ENCODE measurements at places on chromosomes 2 and 18. TPM values are rescaled to one million over a fixed set of nuclear protein-coding genes. Genes with fewer than 3 reads are reported as not detected.

HOXD4 gene
- total RNA-seq: 0.27 TPM

CFC1 gene
- not detected for total RNA-seq

ACADL gene
- total RNA-seq: 0.07 TPM

NR4A2 gene
- 2.0 TPM for total RNA-seq

FAM110C gene
- total RNA-seq: 0.23 TPM

FZD7 gene
- total RNA-seq: 6.2 TPM

NT5C1B gene
- total RNA-seq: not detected

C2orf78 gene
- total RNA-seq: not detected

IL1R2 gene
- 0.75 TPM for total RNA-seq

SIX2 gene
- 0.43 TPM for total RNA-seq

MERTK gene
- 1.5 TPM for total RNA-seq

Measured in A549 treated with GW870086 at 1 μM for 4 hours (cell line).